ENCODE measurements at places on chromosomes 3 and 15.

DNA sequence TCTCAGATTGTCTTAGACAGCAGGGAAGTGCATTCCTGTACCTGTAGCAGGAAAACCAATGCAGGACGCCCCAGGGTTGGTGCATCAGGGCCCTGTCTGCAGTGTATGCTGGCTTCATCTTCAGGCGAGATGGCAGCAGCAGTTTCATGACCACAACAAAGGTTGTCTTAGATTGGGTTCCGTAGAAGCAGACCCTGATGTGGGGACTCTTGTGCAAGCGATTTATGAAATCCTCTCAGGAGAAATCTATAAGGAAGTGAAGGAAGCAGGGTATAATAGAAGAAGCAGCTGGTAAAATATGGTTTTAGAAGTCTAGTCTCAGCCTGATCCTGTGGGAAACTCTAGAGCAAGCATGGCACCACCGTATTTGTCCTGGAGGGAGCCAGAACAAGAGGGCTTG lies 25.0 kb downstream of the DNAH1 start:
- no peak for DNase-seq

DNA sequence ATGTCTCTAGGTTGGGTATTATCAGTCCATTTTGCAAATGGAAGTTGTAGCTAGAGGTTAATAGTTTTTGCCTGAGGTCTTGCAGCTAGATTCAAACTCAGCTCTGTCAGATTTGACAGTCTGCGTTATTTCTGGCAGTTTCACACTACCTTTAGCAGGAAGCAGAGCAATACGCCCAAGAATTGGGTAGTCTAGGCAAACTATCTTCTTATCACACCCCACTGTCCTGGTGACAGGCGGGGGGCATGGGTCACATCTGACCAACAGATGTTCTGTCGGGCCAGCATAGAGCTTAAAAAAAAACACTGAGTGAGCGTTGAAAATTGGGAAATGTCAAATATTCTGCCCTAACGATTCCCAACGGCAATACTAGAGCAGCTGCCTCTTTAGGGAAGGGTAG lies 5.7 kb downstream of the GPR160 start:
- no peak for DNase-seq

GRCh38 chr15:82792068-82792467 lies 13.8 kb downstream of the FSD2 start:
- no peak for DNase-seq

GRCh38 chr3:9115336-9115735 lies 134.1 kb downstream of the SRGAP3 start:
- no peak for DNase-seq

DNA sequence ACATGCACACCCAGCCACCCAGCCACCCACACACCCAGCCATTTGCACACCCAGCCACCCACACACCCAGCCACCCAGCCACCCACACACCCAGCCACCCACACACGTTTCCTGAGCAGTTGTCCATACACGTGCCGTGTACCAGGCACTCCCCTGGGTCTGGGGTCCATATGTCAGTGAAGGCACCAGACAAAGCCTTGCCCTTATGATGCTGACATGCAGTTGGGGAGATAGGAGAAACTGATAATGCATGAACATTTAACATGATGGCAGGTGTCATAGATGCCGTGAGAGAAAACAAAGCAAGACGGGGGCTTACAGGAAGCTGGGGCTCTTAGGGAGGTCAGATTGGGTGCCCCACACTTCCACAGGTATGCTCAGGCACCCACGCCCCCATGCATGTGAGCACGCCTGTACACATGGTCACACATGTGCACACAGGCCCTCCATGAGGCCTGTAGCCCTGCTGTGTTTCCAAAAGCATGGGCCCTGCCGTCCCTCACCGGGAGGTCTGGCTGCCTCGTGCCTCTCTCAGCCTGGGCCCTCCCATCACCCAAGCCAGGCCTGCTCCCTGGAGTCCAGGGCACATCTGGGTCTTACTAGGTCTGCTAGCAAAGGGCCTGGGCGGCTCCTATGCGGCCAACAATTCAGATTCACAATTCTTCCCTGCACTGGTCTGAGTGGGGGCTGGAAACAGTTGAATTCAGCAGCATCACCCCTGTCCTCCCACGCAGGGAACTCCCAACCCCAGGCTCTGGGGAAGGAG lies 3.6 kb upstream of the DNAJB8 start:
- DNase-seq = no peak

DNA sequence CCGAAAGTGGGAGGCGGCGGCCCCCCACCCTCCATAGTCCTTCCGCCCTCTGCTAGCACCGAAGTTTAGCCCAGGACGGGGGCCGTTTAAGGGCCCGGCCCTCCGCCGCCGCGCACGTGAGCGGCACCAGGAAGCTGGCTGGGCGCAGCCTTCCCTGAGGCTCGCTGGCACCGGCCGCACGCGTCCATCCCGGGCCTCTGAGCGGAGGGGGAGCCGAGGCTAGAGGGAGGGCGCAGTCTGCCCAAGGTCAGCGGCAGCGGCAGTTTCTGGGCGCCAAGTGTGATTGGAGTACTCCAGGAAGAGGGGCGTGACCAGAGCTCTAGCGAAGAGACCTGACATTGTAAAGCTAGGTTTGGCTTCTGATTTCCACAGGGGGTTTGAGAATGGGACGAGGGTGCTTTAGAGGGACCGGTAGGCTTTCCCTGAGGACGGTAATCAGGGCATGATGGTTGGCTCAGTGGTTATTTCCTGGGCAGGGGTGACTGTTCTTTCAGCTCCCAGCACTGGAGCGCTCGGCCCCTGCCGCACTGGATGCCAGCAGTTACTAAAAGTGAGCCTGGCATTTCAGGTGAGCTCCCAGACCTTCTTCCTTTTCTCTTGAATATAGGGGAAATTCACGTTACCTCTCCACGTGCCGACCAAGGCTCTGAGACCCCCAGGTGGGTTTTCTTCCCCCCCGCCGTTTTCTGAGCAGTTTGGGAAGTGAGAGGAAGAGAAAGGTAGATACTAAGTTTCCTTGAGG lies 853 bp downstream of the TEX264 start:
- DNase-seq = peak; percentile 23

DNA sequence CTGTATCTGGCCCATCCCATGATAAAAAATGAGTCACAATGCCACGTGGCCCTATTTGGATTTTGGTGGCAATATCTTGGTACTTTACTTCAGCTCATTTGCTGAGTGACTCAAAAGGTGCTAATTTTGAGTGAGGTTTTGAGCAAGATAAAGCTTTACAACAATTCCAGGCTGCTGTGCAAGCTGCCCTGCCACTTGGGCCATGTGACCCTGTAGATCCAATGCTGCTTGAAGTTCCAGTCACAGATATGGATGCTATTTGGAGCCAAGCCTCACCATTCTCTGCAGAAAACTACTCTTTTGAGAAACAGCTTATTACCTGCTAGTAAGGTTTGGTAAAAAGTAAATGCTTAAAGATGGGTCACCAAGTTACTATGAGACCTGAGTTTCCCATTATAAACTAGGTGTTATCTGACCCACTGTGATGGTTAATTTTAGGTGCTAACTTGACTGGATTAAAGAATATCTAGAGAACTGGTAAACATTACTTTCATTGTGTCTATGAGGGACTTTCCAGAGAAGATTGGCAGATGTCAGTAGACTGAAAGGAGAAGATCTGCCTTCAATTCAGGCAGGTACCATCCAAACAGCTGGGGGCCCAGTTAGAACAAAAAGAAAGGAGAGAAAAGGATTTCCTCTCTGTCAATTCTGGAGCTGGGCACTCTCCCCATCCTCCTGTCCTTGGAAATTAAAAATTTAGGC lies 1083.9 kb downstream of the DIPK2A start:
- no peak for DNase-seq

- no peak for DNase-seq
These were observed 129.8 kb downstream of the MEGF11 start for GRCh38 chr15:66123799-66124198.

GRCh38 chr3:37217098-37217849 lies 42.9 kb upstream of the LRRFIP2 start:
- no peak for DNase-seq

GRCh38 chr3:123401836-123402530 lies 46.9 kb downstream of the ADCY5 start:
- DNase-seq = no peak

DNA sequence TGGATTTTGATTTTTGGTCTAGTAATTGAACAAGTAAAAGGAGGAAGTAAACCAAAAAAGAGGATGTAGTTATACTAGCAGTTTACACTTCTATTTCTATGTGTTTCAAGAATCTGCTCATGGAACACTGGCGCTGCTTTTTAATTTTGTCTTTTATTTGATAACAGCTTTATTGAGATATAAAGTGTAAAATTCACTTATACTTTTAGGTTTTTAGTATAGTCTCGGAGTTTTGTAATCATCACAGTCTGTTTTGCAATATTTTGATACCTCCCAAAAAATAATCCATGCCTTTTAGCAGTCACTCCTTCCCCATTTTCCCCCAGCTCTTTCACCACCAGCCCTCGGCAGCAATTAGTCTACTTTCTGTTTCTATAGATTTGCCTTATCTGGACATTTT lies 18.0 kb downstream of the UBE2E2 start:
- DNase-seq = no peak

DNA sequence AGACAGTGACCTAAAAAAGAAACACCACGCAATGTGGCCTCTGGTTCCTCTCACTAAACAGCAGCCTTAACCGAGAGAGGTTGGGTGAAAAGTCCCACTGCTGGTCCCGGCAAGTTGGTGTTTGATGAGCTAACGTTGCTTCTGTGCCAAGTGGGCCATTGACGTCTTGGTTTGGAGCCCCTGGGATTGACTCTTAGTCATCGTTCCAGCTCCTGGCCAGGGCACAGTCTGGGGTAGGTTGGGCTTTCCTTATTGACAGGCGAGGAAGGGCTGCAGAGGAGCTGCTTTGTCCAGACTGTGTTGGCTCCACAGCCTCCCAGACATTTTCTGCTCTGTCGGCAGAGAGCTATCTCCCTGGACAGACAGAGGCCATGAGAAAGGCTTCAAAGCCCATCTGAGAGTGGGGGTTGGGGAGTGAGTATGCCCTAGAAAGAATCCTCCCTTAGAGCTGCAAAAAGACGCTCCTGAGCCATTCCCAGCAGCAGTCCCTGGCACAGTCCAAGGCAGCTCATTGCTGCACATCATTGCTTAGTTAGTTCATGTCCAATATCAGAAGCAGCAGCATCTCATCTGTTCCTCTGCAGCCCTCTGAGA lies 28.6 kb upstream of the C3orf80 start:
- no peak for DNase-seq
